ENCODE measurements at places on chromosomes 7 and 10.

GRCh38 chr7:128660596-128660995 is 11.5 kb upstream of the GARIN1A start:
- no peak for DNase-seq

GRCh38 chr10:96369890-96370583 is 11.2 kb upstream of the OPALIN start:
- DNase-seq = no peak

- DNase-seq = no peak
Measured at GRCh38 chr7:47456210-47456955, 125.5 kb downstream of the TNS3 start.

DNA sequence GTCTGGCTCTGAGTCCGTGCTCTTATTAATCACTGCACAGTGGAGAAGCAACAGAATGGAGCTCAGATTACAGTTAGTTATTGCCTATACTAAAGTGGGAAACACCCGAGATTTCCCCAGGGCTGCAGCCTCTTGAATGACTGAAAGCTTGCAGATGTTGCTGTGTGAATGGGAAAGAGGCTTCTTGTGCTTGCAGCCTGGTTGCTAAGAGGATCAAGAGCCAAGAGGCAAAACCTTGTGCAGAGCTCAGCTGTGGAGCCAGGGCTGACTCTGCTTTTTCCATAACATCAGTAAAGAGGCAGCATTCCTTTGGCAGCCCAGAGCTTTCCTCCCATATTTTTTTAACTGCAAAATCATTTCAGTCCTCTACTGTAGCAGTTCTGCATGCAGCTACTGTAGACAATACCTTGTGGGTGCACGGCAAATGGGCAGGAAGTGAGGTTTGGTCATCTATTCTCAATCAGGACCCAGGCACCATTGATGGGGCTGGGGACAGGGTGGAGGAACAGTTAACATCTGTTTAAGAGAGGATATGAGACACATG is 86.5 kb downstream of the RALA start:
- no peak for DNase-seq

DNA sequence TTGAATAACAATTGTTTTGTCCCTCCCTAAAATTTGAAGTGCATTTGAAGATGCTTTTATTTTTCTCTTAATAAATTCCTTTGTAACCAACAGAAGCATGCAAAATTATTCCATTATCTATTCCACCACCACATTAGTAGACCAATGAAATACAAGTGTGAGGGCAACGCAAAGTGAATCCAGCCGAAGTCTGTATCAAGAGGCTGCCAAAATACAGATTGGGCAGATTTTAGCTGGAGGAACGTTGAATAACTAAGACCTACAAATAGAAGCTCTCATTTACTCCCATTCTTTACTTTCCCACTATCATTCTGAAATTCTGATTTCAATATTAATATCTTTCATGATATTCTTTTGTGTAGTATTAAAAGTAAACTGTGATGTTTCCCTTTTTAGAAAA is 233.7 kb downstream of the BMPER start:
- DNase-seq = no peak

GRCh38 chr7:151767557-151767956 is 109.4 kb downstream of the PRKAG2 start:
- DNase-seq = no peak

GRCh38 chr7:96426027-96426426 is 104.1 kb upstream of the SLC25A13 start:
- DNase-seq = no peak

DNA sequence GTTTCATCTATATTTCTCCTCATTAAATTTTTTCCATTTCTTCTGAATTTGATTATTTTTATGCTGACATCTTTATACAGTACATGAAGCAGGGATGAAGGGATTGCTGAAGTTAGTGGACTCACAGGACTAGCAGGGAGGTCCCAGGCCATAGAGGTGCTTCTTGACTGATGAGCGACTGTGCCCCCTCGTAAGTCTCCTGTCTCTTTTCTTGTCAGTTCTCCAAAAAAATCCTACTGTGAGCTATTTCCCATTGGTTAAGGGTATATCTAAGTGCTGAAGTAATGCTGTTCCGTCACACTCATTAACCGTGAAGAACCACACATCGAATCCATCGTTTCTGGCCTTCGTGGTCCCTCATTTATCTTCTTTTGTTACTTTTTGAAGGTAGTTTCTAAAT is 27.7 kb downstream of the HECW1 start:
- DNase-seq = no peak
